Fibroblast of lung (primary cell): ENCODE measurements at places on chromosomes 7 and 10. TPM values are rescaled to one million over a fixed set of nuclear protein-coding genes. Genes with fewer than 3 reads are reported as not detected.

EN2 gene
- total RNA-seq: under 0.01 TPM in 1 of 2 replicates, not detected in the other

CPA5 gene
- not detected in 2 replicates for total RNA-seq

CELF2 gene
- total RNA-seq: 18.5 and 25.1 TPM in 2 replicates

ADRA2A gene
- total RNA-seq: under 0.01 TPM in 2 replicates

TUBAL3 gene
- total RNA-seq: not detected in 2 replicates

EXOC6 gene
- 8.5 and 9.2 TPM in 2 replicates for total RNA-seq

ABCC2 gene
- total RNA-seq: 0.26 and 0.66 TPM in 2 replicates

MYO1G gene
- total RNA-seq: under 0.01 TPM in 2 replicates

SKIDA1 gene
- total RNA-seq: 0.50 and 0.51 TPM in 2 replicates

STEAP4 gene
- 0.26 and 0.99 TPM in 2 replicates for total RNA-seq

TAS2R3 gene
- total RNA-seq: 1.3 and 2.8 TPM in 2 replicates

NANOS1 gene
- 1.0 and 1.2 TPM in 2 replicates for total RNA-seq

KCNMA1 gene
- total RNA-seq: 103 and 138 TPM in 2 replicates
